SK-N-DZ (cell line): ENCODE measurements at places on chromosomes 1 and 21.

- DNase-seq: no peak
These were observed 556.5 kb upstream of the BRINP3 start for GRCh38 chr1:191034132-191034531.

DNA sequence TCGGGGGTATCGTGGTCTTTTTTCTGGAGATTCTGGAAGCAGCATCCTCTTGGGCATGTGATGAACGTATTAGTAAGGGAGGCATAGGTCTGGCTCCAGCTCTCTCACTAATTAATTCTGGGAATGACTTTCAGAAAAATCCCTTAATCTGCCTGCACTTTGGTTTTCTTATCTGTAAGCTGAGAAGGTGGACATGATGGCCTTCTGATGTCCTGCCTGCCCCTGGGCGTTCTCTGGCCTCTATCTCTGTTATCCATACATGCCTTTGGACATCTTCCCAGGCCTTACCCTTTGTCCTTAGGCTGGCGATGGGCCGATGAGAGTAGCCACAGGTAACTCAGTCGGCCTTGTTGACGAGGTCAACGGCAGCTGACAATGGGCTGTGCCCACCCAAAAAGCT, 8.8 kb downstream of the NTRK1 start:
- DNase-seq: no peak

GRCh38 chr1:110986407-110986891, 22.7 kb upstream of the LRIF1 start:
- no peak for DNase-seq

DNA sequence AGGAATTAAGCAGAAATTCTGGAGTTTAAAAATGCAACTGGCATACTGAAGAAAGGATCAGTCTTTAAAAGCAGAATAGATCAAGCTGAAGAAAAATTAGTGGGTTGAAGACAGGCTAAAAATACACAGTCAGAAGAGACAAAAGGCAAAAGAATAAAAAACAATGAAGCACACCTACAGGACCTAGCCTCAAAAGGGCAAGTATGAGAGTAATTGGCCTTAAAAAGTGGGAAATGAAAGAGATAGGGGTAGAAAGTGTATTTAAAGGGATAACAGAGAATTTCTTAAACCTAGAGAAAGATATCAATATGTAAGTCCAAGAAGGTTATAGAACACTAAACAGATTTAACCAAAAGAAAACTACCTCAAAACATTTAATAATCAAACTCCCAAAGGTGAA, 152.4 kb downstream of the GPATCH2 start:
- no peak for DNase-seq

DNA sequence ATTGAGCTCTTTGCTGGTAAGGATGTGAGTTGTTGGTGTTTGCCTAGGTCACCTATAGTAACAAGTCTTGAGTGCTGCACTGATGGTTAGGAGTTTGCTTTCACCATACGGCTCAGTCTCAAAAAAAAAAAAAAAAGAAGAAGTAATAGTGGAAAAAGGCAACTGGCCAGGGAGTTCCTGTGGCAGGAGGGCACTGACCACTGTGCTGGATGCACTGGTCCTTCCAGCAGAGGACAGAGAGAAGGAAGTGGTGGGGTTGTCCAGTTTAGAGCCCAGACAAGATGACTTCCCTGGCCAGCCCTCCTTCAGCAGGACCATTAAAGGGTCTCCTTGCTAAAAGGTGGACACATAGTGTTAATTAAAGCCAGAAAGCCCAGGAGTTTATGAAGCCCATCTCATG, 11.9 kb upstream of the PTCH2 start:
- DNase-seq: no peak

DNA sequence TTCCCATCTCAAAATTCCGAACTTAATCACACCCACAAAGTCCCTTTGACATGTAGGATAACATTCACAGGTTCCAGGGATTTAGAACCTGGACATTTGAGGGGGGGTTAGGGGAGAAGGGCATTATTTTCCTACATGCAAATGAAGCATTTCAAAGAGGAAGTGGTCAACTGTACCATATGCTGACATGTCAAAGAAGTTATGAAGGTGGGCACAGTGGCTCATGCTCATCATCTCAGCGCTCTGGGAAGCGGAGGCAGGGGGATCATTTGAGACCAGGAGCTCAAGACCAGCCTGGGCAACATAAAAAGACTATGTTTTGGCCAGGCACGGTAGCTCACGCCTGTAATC, 35.7 kb downstream of the PTP4A2 start:
- no peak for DNase-seq

GRCh38 chr1:54012008-54012325, 6.0 kb downstream of the LDLRAD1 start:
- DNase-seq: no peak

DNA sequence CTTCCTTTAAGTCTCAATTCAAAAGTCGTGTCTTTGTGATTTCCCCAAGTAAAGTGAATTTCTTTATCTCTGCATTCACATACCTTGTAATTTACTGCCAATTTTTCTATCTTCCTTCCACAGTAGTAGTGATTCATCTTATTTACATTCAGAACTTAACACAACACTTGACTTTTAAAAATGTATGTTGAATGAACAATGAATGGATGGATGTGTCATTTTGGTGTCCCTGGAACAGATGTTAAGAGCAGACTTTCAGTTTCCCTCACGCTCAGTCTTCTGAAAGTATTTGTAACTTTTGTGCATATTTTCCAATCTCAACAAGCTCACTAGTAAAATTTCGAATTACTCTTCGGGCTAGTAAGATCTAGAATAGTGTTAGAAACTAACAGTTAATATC, 352.0 kb downstream of the HHIPL2 start:
- no peak for DNase-seq

- DNase-seq: no peak
These were observed 47.6 kb downstream of the SPSB1 start for GRCh38 chr1:9340172-9340854.

- DNase-seq: no peak
These were observed 348.9 kb downstream of the TGFB2 start for GRCh38 chr1:218694085-218694484.

DNA sequence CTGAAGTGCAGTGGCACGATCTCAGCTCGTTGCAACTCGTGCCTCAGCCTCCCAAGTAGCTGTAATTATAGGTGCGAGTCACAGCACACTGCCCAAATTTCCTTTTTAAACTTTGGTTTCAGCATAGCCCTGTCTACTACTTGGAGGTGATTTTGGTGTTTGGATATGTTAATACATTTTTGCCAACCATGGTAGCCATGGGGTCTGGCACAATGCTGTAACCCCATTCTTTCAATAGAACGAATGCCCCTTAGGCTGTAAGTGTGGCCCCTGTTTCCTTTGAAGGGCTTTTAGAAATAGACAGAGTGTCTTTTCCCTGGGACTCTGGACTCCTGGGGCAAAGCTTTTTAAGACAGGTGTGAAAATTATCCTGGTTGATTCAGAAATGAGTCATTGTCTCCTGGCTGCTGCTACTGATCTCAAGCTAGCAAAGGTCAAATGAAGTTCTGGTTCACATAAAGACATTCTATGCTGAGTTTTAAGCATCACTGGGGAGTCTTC, 141.1 kb upstream of the RUNX1 start:
- no peak for DNase-seq

DNA sequence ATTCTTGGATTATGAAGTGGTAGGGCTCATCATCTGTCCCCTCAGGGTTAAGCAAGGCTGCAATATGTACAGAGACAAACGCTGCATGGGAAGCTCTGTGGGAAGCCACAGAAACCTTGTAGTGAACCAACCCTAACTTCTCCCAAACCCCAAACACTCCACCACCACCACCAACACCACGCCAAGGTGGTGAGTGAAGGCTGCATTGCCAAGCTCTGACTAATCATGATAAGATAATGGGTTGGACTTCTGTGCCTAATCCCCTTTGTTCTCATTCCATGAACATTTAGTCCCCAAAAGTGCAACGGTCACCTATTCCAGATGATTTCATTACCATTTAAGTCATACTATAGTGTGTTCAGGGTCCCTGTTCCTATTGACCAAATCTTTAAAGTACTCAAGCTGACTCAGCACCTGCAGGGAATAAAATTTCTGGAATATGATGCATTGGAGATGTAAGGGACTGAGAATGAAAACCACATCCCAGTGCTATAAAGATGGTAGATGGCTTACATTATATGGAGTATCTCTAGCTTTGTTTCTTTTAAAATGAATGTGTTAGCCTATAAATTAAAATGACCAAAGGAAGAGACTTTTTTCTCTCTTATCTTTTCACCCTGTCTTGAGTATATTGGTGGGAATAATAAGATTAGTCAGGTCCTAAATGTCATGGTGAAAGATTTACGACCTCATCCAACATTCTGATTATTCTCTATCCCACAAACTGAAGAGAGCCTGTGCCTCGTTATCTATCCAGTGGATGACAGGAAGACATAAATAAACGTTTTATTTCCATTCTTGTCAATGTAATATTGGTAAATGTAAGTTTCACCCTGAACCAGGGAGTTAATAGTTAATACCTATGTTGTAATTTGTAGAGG, 22.6 kb upstream of the PLD5 start:
- peak; percentile 64 for DNase-seq

- DNase-seq: no peak
These were observed 1.7 kb downstream of the SLC19A1 start for GRCh38 chr21:45540601-45540970.

DNA sequence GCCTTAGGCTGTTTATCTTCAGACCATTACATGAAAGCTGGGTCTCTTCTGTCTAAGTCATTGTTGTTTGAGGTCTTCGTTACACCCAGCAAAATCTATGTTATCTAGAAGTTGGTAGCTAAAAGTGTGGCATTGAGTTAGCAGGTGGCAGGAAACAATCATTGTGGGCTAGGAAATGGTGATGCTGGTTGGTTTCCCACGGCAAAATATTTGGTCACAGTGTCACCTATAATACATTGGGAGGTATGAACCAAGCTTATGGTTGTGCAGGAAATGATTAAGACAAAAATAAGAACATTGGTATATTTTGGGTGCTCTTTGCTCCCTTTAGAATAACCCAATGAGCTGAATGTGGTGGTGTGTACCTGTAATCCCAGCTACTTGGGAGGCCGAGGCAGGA, 169.7 kb downstream of the TRIM33 start:
- DNase-seq: no peak

DNA sequence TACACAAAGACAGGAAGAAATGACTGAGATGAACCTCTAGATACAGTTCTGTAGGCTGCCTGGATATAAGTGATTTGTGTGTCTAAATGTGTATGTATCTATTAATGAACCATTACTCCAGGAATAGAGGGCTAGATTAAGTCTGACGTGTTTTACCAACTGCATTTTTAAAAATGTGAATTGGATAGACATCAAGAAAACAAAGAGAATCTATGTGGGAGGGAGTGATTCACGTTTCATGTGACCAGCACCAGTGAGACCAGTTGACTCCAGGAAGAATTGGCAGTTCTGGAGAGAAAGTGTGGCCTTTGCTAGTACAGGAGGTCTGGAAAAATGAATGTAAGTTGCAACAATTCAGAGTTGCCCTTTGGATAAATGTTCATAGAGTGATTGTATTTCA, 53.4 kb upstream of the RGS21 start:
- no peak for DNase-seq

DNA sequence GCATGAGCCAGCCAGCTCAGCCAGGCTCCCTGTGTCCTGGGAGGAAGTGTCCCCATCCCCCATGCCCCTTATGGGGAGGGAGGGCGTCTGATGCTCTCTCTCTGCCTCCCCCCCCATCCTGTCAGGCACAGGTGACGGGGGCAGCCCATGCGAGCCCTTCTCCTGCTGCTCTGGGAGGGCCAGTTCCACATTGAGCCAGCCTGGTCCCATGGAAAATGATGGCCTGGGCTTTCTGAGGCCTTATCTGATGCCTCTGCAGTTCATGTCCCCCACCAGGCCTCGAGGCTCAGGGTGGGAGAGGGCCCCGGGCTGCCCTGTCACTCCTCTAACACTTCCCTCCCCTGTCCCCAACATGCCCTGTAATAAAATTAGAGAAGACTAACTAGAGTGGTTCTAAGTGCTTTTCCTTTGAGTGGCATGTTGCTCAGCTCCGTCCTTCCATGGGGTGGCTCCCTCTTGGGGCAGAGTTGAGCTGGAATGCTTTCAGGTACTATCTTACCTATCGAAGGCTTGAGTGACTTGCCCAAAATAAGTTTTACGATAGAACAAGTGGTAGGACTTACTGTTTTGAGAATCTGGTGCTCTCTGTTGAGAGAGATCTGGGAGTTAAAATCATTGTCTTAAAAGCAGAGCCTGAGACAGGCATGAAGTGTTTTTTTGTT, 1.8 kb upstream of the MTFR1L start:
- DNase-seq: peak; percentile 92

DNA sequence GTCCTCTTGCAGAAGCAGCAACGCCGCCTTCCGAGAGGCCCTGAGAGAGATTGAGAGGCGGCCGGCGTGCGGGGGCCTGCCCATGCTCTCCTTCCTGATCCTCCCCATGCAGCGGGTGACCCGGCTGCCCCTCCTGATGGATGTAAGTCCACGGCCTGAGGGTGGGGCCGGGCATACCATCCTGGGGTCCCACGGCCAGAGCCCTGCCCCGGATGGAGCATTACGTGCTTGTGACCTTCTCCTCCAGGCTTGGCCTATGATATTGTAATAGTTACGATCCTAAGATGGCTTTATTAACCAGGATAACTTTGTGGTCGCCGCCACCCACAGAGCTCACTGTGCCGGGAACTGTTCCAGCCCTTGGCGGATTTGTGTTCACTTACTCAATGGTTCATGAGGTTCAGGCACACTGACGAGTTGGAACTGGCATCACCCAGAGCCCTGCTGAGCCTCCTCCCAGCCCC, 18.9 kb downstream of the ARHGEF16 start:
- DNase-seq: no peak
